ELR (cell line): ENCODE measurements at places on chromosomes 1 and 21.

DNA sequence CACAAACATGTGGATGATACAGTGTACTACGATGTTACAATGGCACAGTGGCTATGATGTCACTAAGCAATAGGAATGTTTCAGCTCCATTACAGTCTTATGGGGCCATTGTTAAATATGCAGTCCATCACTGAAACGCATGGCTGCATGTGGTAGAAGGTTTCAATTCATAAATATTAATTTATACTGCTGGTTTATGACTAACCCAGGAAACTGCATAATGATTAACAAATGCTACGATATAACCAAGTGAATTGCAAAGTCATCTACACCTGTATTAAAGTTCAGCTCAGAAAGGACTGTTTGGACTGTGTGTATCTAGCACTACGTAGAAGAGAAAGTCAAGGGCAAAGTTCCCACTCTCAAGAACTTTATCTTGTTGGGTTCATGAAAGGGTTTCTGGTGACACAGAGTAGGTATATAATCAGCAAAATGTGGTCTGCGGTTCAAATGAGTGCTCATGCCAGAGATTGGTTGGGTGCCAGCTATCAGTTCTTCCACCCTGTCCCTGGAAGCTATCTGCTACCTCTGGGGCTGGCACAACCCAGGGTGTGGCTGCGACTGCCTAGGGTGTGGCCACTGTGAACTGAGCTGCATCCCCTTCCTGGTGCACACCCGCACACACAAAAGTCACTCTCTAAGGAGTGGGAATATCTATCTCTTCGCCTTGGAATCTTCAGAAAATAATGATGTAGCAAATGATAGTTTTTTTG, 14.8 kb downstream of the MGST3 start:
- peak; percentile 18 for DNase-seq

DNA sequence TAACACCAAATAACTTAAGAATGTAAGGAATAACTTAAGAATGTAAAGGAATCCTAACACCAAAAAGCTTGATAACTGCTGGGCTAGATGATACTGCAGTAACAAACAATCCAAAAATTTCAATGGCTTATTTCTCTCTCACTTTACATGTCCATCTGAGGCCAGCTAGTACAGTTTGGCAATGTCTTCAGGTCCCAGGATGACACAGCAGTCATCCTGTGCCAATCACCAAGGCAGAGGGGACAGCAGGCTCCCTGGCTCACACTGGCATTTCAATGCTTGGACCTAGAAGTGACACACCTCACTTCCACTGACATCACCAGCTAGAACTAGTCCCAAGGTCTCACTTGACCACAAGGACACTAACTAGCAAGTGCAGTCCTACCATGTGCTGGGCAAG, 15.3 kb downstream of the DNAJC11 start:
- peak; percentile 62 for DNase-seq

DNA sequence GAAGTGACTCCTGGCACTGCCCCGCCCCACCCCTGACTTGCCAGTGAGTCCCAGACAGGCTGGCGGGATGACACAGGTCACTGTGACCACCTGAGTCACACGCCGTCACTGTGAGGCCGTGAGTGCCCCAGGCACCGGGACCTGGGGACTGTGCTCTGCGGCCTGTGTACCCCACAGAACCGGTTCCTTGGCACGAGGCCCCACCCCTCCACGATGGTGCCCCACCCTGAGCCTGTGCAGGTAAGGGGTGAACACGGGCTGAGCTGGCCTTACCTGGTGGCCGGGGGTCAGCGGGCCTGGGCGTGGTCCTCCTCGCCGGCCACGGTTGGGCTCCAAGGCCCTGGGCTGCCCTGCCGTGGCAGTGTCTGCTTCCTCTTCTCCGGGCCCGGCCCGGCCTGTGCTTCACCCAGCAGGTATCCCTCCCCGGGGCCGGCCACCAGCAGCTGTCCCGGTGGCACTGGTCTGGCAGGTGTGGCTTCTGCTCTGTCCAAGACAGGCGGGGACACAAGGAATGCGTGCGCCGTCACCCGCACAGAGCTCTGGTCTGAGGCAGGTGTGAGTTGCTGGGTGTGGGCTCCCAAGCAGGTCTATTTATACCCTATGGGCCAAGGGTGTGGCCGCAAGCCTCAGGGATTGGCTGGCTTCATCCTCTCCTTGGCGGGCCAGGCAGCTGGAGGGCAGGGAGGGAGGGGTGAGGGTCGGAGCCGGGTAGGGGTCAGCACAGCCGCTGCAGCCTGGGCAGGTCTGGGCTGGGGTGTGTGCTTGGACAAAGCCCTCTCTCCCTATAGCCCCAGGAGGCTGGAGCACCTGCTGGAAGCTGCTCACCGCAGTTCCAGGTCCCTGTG, at the start of gene RNF223:
TSS of gene RNF223 (minus strand) at position 564 of the 845 bp plus-strand sequence. CDS start 1,740 bp downstream, outside the sequence.
- no peak for DNase-seq

DNA sequence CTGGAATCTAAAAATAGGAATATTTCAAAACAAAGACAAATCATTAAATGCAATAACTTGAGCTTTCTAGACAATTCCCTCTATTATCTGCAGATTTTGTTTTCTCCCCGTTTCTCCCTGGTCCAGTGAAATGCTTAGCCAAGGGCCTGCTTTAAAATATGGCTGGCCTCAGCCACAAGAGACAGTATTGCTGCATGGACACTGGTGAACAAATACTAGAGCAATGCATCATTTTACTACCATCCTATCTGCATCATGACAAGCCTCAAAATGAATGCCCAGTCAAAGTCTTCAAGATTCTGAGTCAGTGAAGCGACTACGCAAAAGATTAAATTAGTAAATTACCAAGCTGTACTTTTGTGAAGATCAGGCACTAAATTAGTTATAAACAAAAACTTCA, 80.5 kb downstream of the ENAH start:
- DNase-seq: peak; percentile 62

DNA sequence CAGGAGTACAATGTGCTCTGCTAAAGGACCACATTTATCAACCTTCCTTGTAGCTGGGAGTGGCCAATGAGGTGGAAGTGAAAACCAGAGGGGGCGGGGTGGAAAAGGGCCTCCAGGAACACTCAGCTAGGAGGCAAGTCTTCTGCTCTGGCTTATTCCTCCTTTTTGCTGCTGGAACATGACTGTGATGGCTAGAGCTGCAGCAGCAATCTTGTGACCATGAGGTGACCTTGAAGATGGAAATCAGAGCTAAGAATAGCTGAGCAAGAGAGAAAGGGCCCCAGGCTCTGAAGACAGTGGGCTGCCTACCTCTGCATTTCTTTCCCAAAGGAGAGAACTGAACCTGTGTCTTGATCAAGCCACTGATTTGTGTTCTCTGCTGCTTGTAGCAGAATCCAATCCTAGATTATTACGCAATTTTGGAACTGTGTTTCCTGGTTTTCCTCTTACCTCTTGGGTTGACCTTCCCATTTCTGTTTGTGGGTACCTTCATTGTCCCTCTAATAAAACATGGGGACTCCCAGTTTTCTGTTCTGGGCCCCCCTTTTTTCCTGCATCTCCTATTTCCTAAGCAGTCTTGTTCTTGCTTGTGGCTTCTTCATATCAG, 36.4 kb upstream of the WNT4 start:
- no peak for DNase-seq

- DNase-seq: no peak
Observed at GRCh38 chr1:119653839-119654170, 5.7 kb upstream of the ZNF697 start.

DNA sequence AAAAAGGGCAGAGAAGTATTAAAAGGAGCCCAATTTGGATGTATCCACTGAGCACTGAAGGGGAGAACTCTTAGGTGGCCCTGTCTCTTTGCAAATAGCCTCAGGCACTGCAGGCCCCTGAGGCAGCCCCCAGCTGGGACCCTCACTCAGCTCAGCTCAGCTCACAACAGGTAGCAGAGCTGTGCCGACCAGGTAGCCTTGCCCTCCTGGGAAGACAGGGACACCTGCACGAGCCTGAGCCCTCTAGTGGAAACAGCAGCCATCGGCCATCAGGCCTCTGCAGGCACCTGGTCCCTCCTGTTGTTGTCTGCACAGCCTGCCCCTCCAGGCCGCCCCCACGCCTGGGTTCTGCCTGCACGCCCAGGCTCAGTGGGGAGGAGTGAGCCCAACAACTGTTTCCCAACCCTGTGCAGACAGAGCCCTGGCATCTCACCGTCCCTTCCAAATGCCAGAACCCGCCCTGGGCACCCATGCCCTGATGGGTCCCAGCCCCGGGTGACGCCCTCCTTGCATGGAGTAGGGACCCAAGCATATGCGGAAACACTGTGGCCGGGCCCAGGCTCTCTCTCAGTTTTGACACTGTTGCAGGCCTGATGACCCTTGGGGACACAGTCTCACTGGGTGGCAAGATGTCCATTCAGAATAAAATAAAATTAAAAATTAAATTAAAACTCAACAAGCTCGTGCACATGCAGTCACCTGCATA, 60.0 kb upstream of the AJAP1 start:
- no peak for DNase-seq

DNA sequence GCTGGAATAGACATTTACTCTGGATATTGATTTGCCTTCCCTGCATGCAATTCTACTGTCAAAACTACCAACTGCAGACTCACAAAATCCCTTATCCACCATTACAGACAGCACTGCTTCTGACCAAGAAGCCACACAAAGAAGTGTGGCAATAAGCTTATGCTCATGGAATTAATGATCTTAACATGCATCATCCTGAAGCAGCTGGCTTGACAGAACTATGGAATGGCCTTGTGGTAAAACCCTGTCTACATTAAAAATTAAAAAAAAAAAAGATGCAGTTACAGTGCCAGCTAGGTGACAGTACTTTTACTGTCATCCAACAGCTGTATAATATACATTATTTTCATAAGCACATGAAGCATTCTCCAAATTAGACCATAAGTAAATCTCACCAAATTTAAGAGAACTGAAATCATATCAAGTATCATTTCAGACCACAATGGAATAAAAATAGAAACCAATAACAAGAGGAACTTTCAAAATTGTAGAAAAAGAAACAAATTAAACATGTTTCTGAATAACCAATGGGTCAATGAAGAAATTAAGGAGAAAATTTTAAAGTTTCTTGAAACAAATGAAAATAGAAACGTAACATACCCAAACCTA, 70.7 kb downstream of the SCMH1 start:
- no peak for DNase-seq

DNA sequence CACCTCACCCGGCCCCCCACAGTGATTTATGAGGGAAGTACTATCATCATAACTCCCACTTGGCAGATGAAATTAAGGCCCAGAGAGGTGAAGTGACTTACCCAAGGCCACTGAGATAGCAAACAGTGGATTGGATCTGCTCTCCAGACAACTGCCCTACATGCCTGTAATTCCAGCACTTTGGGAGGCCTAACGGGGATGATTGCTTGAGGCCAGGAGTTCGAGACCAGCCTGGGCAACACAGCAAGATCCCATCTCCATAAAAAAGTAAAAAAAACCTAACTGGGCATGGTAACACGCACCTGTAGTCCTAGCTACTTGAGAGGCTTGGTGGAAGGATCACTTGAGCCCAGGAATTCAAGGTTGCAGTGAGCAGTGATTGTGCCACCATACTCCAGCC, 14.2 kb upstream of the RNF19B start:
- no peak for DNase-seq

DNA sequence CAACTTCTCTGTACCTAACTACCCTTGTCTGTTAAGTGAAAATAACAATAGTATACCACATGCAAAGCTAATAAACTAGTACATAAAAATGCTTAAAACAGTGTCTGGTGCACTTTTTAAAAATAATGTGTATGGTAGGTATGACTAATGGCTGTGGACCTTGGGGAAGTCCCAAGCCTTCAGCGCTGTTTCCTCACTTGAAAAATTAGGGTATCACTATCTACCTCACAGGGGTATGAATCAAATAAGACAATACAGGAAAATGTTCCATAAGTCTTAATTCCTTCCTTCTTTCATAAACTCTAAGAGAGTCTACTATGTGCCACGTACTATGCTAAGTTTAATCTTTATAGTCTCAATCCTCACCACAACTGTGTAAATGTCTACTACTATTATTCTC, 32.0 kb downstream of the EGLN1 start:
- DNase-seq: peak; percentile 78

DNA sequence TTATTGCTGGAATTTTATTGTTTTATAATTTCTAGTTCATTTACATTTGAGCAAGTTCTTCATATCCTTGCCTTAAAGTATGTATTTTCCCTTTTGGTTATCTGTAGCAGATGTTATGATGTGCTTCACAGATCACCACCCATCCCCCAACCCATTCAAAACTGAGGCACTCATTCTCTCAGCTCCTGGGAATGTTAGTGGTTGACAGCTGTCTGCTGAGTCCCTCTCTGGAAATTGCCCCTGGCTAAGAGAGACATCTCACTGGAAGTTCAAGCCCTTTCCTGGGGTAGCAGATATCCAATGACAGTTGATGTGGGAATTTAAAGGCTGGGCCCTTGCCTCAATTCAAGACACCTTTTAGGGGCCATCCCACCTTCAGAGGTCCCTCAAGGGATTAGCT, 4.3 kb upstream of the DPYD start:
- peak; percentile 33 for DNase-seq

- DNase-seq: no peak
Observed at GRCh38 chr1:114342376-114342775, 168.6 kb downstream of the TRIM33 start.

DNA sequence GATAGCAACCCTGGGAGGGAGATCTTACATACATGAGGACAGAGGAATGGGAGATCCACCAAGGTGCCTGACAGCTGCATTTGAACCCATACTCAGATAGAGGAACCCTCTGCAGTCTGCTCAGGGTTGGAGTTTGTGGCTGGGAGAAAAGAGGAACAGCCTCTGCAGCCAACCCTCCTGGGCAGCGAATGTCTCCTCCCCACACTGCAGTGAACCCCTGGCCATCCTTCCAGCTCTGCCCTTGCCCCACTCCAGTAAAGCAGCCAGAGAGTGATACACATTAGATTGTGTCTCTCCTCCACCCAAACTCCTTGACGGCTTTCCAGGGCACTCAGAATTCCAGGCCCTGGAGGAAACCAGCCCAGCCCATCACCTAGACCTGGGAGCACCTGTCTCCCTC, 137.7 kb downstream of the RUNX1 start:
- DNase-seq: no peak

DNA sequence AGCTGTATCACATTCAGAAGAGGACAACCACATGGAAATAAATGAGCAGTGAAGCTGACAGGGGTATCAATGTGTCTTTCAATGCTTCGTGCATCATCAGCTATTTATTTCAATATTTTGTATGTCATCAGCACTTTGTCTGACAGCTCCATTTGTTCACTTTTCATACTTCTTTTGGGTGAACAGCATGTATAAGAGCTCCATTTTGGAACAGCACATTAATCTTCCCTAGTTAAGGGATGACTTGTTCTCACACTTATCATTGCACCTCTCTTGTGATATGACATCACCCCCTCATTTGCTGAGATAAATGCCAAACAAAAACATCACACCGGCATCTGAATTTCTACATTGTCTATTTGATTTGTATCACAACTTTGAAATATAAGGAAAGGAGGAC, 190.6 kb upstream of the SAMSN1 start:
- DNase-seq: no peak

- DNase-seq: no peak
Observed at GRCh38 chr1:101065575-101065974, 40.0 kb upstream of the DPH5 start.

GRCh38 chr1:116309090-116309870, 63.8 kb upstream of the ATP1A1 start:
- no peak for DNase-seq

- no peak for DNase-seq
Observed at GRCh38 chr1:231236208-231236591, 4.8 kb upstream of the GNPAT start.

- no peak for DNase-seq
Observed at GRCh38 chr1:215557992-215558626, 9.0 kb upstream of the KCTD3 start.
